Thoracic aorta endothelial cell (primary cell): ENCODE measurements at places on chromosomes 4 and X. TPM values are rescaled to one million over a fixed set of nuclear protein-coding genes. Genes with fewer than 3 reads are reported as not detected.

GYPA gene
- total RNA-seq: not detected in 2 replicates

USP38 gene
- 36.7 and 37.3 TPM in 2 replicates for total RNA-seq

CNGA1 gene
- total RNA-seq: 0.14 TPM in 1 of 2 replicates, not detected in the other

LGI2 gene
- under 0.01 and 0.14 TPM in 2 replicates for total RNA-seq

PRKG2 gene
- not detected in 2 replicates for total RNA-seq

CXCL8 gene
- 156 and 243 TPM in 2 replicates for total RNA-seq

TCEAL8 gene
- total RNA-seq: 90.4 and 92.2 TPM in 2 replicates

PRR32 gene
- total RNA-seq: not detected in 2 replicates

MRPS18C gene
- 31.7 and 31.8 TPM in 2 replicates for total RNA-seq

C4orf54 gene
- total RNA-seq: not detected in 2 replicates

LAS1L gene
- 29.3 and 32.9 TPM in 2 replicates for total RNA-seq

SGMS2 gene
- 91.4 and 98.2 TPM in 2 replicates for total RNA-seq

DNAAF6 gene
- total RNA-seq: not detected in 2 replicates

SSX3 gene
- not detected in 2 replicates for total RNA-seq

FRAS1 gene
- total RNA-seq: 2.3 and 7.7 TPM in 2 replicates

SYP gene
- total RNA-seq: 0.13 and 0.36 TPM in 2 replicates

CITED1 gene
- total RNA-seq: not detected in 2 replicates

CT47B1 gene
- not detected in 2 replicates for total RNA-seq

TEX11 gene
- total RNA-seq: not detected in 2 replicates

BTK gene
- 0.14 and 0.27 TPM in 2 replicates for total RNA-seq

FABP2 gene
- total RNA-seq: not detected in 2 replicates

CAMK2D gene
- 45.9 and 54.1 TPM in 2 replicates for total RNA-seq

GYPB gene
- not detected in 2 replicates for total RNA-seq

KIF4A gene
- total RNA-seq: 31.4 and 39.1 TPM in 2 replicates

MAGEA8 gene
- not detected in 2 replicates for total RNA-seq

SSX4B gene
- not detected in 2 replicates for total RNA-seq
